Stimulated activated CD4-positive, alpha-beta T cell treated with anti-CD3 and anti-CD28 coated beads, Interleukin-4, amount 100 ng/mL, for 48 hours (primary cell): ENCODE measurements at places on chromosomes 2 and 18.

GRCh38 chr2:169315357-169315756, 47.0 kb downstream of the LRP2 start:
- DNase-seq, result no peak

DNA sequence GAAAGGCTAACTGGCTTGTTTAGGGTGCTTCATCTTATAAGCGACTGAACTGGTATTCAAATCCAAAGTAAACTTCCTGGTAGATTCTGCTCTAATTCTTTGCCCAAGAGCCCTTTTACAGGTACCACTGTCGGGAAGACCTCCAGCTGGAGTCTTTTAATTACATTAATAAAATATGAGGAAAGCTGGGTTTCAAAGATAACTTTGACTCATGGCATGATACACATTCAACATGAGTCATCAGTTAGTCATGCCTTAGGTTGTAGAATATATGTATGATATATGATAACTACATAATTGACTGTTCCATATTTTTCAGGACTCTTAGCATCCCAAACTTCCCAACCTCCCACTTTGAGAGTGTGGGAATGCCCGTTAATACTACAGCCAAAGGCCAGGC, 32.3 kb downstream of the ZCCHC2 start:
- no peak for DNase-seq

DNA sequence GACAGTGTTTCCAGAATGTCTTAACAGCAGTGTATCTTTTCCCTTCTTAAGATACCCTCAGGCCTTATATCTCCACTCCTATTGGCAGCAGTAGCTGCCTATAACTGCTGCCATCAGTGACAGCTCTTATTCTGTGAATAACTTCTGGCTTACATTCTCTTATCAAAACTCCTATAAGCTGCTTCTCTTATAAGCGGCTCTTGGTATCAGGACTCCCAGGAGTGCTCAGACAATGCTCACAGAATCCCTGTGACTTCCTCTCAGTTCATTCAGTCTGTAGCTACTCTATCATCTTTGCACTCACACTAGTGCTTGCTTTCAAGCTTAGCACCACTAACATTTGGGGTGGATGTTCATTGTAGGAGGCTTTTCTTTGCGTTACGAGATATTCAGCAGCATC, 143.7 kb upstream of the CDH7 start:
- DNase-seq, result no peak

DNA sequence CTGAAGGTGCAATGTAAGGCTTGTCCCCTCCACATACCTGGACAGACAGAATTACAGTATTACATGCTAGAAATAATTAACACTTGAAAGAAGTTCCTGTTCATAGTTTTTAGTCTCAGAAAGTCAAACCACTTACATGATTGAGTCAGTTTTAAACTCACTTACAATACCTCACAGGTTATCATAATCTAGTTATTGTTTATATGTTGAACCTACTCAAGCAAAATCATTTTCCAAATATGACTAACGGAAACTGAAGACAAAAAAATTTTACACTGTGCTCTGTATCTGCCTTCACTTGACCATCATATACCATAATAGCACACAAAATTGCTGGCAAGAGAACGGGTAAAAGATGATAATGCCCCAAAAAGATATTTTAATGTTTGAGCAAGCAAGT, 78.5 kb downstream of the ATL2 start:
- DNase-seq, result no peak

DNA sequence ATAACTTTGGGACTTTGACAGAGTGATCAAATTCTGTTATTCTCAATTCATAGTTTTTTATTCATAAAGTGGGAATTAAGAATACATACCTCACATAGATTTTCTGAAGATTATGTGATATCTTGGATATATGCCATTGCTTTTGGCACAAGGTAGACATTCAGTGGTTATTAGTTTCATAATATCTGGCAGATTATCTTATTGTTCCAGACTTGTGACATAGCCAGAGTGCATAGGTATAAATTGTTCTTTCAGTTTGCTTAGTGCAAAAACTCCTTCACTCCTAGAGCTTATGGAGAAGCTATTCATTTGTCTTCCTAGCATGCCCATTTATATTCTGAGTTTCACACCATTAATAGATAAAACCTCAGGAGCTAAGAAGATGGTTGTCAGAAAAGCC, 222.0 kb downstream of the KCNE4 start:
- DNase-seq, result no peak

DNA sequence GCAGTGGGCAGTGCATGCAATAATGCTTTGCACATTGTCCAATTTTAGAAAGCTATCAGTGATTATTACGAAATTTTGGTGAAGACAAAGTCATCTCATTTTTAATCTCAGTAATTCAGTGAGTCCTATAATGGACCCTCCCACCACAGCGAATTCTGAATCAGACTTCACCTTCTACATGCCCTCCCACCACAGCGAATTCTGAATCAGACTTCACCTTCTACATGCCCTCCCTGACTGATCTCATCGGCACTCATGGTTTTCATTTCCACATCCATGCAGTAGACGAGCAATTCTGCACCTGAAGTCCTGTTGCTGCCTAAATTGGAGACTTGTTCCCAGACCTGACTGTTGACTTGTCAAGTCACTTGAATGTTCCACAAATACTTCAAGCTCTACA, 522.3 kb downstream of the EIPR1 start:
- no peak for DNase-seq

GRCh38 chr2:205607146-205607545, 75.2 kb upstream of the NRP2 start:
- DNase-seq, result no peak

DNA sequence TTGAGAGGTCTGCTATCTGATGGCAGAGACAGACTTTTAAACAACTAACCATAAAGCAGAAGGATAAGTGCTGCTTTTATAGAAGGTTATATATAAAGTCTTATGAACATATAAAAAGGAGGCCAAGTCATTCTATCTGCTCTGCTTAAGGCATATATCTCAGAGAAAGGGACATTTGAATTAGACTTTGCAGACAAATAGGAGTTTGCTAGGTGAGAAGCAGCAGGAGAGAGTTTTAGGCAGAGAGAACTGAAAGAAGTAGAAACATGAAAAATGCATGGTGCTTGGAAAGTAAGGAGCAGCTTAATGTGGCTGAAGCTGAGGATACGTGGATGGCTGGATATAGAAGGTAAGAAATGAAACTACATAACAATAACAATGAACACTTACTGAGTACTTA, 65.4 kb downstream of the LYPD1 start:
- no peak for DNase-seq

GRCh38 chr18:44048846-44049245, 631.8 kb upstream of the SETBP1 start:
- no peak for DNase-seq

DNA sequence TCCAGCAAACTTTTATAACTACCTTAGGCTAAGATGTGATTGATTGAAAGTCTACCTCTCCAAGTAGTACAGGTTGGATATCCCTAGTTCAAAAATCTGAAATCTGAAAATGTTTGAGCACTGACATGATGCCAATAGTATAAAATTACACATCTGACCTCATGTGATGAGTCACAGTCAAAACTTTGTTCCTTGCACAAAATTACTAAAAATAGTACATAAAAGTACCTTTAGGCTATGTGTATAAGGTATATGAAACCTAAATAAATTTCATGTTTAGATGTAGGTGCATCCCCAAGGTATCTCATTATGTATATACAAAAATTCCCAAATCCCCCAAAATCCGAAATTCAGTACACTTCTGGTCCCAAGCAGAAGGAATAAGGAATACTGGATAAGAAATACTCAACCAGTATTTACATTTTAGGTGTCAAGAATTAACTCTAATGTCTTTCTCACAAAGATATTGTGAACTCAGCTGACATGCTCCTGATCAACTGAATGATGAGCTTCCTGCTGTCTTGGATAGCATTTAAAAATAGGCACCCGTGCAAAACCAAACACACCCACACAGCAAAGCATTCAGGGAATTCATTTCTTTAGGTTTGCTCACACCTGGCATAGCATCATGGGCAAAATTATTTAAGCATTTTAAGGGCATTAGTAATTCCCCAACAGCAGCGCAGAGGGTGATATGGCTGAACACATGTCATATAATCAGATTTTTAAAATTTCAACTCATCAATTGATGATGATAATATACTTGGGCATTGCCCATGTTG, 497.4 kb upstream of the MEIS1 start:
- no peak for DNase-seq

DNA sequence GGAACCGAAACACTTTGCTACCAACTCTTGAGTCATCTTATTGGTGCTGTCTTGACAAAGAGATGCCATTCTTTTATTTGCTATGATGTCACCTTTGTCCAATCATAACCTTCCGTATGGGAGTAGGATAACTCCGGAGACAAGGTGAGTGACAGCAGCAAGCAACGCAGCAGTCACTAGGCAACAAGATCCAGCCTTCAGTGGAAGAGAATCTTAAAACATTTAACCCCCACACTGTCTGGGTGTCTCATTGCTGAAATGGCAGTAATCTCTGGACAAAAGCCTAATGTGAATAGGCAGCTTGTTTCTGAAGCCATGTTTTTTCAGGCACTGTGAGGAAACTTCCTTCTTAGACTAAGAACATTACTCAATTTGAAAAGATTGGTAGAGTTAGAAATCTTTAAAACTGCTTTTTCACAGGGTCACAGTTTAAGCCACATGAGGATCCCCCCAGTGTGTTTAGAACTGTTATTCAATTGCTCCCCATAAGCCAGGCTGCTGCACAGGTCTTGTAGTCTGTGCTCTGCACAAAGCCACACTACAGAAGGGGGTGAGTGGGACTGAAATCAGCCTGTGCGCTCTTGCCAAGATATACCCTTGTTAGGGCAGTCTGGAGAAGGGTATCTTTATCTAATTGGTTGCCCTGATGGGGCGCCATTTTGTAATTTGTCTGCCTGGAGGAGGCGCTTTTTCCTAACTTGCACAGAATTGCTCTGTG, 131.5 kb upstream of the STON1 start:
- DNase-seq, result no peak

DNA sequence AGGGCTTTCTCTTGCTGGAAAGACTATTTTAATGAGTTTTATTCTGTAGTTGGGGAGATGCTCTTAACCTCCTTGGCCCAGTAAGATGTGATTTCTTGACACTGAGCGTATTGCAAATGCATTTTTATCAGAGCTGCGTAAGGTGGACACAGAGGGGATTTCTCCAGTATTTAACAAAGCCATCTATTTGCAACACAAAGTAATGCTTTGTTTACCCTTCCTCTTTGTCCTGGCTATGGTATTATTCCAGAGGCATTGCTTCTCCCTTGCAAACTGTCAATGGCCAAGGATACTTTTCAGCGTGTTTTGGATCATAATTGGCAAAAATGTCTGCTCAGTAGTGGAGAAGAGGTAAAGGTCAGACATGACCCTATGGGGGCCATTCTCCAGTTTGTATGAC, 90.8 kb upstream of the PIK3C3 start:
- DNase-seq, result no peak

- DNase-seq, result no peak
These were observed 39.1 kb downstream of the RMC1 start for GRCh38 chr18:23542461-23542860.

GRCh38 chr2:25301453-25302352, 40.0 kb downstream of the DNMT3A start:
- DNase-seq, result peak; percentile 57

DNA sequence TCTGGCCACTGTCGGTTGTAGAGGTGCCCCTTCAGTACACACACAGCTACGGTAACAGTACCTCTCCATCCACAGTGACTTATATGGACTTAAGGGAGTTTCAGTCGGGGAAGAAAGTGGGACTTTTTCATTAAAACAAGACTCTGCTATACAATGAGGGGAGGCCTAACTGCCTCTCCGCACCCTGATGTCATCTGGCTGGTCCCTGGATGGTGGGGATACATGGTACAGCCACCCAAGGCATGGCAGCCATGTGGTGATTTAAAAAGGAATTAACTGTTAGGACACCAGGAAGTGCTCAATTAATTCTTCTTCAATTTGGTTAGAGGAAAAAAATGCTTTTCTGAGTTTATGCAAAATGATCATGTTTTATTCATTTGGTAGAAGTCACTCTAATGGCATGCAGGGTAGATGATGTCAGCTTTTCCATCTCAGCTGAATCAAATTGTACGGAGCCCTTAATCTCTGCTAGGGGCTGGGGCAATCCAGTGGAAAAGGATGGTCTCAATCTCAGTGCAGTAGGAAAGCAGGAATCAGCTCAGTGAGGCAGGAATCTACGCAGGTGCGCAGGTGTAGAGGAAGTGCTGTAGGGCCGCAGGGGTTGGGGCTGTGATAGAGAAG, 243.9 kb downstream of the PRKCE start:
- DNase-seq, result no peak

- no peak for DNase-seq
These were observed 1516.1 kb downstream of the RPIA start for GRCh38 chr2:90207454-90208058.

DNA sequence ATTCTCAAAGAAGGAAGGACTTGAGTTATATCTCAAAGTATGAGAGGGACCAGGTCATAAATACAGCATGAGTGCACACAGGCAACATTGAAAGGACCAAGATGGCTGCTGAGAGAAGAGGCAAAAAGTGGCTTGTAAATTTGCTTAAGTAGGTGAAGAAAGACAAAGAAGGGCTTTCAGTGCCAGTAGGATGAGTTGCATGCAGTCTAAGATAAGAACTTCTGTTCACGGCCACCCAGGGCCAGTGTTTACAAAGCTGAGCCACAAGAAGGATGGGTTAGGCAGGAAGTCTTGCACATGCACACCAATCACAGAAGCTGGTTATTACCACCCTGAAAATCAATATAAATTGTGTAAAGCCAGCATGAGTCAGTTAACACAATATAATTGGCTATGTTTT, 3.1 kb upstream of the ABCB11 start:
- DNase-seq, result no peak

DNA sequence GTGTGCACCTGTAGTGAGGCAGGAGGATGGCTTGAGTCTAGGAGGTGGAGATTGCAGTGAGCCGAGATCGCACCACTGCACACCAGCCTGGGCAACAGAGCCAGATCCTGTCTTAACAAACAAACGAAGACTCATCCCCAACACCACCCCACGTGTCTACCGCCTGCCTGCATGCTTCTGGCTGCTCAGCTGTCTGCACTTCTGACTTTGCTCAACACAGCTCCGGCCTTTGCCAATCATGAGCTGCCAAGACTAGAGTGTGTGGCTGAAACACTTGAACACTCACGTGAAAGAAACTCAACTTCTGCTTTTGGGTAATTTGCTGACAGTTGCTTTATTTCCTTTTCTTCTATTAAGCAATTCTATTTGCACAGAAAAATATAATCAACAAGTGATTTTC, 32.1 kb upstream of the SP3 start:
- DNase-seq, result no peak

DNA sequence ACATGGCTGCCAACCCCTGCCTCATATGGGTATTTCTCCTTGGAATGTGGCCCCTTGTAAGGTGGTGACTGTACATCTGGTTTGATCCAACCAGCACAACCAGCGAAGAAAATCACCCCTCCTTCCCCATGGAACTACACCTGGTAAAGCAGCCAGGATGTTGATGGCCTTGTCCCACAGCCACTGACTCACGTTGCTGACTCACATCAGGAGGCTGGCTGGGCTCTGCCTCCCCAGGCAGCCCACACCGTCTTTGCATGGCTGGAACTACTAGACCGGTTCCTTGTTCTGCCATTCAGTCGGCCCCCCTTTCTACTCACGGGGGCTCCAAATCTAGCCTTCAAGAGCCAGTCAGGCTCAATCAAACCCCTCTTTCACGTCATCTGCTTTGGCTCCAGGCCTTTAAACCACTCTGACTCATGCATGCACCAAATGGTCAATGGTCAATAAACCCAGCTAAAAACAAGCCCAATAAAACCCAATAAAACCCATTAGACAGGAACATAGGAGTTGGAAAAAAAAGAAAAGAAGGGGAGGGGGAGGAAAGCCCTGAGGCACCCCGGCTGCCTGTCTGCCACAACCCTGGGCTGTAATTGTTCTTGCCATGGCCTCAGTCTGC, 114.8 kb downstream of the PLB1 start:
- peak; percentile 48 for DNase-seq
